NCI-H524 (cell line): ENCODE measurements at places on chromosomes 1 and 21.

DNA sequence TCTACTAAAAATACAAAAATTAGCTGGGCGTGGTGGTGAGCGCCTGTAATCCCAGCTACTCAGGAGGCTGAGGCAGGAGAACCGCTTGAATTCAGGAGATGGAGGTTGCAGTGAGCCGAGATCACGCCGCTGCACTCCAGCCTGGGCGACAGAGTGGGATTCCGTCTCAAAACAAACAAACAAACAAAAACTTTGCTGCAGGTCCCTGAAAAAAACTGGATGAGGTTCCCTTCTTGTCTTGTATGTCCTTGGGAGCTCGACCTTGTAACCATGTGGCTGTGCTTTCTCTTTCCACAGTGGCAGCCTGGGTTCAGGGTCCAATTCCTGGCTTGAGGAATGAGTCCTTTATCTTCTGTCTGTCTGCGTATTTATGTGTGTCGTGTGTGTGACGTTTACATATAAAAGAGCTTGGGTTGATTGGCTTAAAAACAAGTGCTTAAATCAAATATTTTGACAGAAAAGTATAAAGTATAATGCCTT is 18.0 kb upstream of the COX20 start:
- DNase-seq = no peak

DNA sequence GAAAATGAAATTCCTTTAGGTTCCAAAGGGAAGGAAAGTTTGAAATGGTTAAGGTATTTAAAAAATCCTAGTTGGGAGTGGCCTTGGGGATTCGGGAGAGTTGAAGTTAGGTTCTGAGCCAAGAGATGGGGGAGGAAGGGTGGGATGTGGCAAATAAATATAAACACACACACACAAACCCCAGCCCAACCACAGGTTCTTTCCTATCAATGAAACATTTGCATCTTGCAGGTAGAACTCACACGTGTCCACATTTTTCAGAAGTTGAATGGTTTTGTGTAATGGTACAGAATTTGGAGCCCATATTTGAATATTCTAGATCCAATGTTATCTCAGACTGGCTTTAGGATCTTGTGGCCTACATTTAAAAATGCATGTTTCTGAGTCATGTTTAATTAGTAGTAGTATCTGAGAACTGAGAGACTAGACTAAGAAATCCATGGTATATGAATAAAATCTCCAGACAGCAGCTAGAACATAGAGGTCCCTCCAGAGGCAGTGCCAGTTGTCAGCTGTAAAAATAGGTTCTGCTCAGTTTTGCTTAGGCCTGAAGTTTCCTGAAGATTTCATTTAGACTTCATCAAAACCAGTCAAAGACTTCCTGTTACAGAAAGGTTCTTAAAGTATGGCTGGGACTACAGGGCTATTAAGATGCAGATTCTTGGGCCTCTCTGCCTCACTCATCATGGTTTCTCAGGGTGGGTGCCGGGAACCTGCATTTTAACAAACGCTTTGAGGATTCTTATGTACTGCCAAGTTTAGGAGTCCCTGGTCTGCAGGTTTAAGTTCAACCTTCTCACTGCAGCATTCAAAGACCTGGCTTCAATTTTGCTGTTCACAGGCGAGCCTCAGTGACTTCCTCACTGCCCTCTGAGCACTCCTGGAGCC is 21.3 kb downstream of the RUNX1 start:
- DNase-seq = no peak

GRCh38 chr1:212656730-212657129 is 42.9 kb downstream of the BATF3 start:
- DNase-seq = no peak

- no peak for DNase-seq
These were observed 5.5 kb upstream of the PTP4A2 start for GRCh38 chr1:31943546-31944184.

DNA sequence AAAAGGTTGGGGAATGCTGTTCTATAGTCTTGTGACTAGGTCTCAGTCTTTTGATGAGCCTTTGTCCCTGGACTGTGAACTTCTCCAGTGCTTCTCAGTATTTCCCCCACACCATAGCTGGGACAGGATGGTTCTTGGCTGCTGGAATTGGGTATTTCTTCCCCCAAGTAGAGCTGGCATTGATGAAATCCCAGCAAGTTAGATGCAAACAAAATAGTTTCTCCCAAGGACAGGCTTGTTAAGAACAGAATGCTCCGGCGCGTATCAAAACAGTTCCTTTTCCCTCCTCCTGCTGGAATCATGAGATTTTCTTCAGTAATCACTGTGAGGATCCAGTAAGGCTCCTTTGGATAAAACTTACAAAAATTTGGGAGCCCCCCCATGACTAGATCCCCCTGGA is 162.6 kb downstream of the PIK3R3 start:
- DNase-seq = no peak

DNA sequence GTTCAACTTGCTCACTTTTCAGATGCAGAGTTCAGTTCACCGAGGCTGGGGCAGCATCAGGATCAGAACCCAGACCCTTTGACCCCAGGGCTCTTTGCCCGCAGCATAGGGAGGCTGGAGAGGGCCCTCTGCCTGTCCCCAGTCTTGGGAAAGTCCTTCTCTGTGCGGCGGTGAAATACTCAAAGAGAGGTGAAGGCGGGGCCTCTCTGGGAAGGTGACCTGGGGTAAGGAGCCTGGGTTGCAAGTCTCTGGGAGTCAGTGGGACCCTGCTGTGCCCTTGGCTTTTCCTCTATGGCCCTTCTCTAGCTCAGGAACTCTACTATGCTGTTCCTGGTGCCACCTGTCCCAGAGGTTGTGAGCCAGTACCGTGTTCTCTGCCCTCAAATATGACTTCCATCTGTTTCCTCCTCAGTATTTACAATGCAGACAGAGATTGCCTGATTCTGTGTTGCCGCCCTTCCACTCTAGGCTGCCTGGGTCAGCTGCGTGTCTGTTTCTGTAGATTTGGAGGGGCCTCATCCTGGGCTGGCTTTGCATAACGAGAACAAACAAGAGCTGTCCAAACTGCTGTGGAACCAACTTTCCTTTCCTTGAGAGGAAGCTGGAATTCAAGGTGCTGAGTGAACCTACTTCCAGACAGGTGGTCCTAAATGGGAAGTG is 18.7 kb upstream of the ZBTB21 start:
- no peak for DNase-seq

DNA sequence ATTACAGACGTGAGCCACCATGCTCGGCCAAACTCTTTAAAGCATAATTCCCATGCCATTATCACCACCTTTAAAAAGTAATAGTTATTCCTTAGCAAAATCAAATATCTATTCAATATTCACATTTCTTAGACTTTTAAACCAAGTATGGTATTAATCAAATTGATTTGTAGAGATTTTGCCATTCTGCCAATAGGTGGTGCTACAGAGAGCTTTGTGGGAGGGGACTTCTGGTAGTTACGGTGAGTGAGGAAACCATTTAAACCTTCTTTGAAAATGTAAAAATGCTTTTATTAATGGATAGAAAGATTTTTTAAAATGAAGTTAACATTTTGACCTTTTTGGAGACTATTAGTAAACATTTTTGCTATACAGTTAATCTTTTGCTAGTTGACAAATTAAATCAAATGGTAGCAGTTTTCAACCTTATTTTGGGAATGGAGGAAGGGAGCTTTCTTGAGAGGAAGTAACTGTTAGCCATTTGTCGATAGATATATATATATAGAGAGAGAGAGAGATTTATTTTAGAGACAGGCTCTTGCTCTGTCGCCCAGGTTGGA is 19.3 kb downstream of the IARS2 start:
- DNase-seq = no peak

DNA sequence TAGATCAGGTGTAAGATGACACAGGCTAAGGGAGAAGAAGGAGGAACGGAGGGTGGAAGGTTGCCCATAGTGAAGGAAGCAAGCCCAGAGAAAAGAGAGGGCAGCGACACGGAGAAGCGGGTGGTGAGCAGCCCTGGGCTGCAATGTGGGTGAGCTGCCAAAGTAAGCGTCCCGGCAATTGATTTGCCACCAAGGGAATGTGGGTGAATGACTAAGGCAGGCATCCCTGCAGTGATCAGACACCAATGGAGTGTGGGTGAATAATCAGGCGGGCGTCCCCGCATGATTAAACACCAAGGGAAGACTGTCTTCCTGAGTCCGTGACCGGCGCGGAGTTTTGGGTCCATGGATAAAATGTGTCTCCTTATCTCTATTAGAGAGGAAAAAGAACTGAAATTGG is 79.6 kb downstream of the UCHL5 start:
- no peak for DNase-seq
